ENCODE measurements at places on chromosomes 12 and 14.

DNA sequence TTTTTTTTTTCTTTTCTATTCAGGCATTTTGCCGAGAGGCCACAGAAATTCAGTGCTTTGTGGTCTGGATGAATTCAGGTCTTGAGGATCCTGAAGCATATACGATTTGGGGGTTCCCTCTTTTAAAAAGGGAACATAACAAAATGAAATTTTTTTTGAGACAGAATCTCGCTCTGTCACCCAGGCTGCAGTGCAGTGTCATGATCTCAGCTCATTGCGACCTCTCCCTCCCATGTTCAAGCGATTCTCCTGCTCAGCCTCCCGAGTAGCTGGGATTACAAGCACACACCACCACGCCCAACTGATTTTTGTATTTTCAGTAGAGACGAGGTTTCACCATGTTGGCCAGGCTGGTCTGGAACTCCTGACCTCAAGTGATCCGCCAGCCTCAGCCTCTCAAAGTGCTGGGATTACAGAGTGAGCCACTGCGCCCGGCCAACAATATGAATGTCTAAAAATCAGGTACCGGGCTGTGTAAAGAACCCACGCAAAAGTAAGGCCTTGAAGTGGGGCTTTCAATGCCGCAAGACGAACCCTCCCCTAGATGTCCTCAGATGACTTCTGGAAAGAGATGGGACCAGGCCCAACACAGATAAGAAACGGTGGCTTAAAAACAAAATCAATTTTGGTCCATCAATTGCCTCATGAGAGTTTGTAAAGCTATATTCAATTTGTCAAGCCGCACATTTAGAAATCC is 30.0 kb downstream of the TESC start:
- no peak for DNase-seq

DNA sequence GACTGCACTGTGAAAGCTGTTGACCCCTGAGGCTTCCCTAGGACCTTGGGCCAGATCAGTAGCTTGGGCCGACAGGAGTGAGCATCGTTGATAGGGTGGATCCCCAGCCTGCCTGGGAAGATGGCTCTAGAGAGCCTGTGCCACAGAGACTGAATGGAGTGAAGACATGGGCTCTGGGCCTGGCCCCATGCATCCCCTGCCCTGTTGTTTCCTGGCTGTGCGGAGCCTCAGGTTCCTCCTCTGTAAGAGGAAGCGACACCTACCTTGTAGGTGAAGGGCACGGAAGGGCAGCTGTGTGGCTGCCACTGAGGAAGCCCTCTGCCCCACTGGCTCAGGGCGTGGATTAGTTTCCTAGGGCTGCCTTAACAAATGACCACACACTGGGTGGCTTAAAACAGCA is 23.9 kb downstream of the PLEKHG3 start:
- DNase-seq = no peak

GRCh38 chr14:61517911-61518384 is 177.4 kb upstream of the HIF1A start:
- no peak for DNase-seq

GRCh38 chr12:128286970-128287369 is 20.0 kb downstream of the TMEM132C start:
- DNase-seq = no peak

- DNase-seq = no peak
Measured at GRCh38 chr12:128724468-128725046, 99.2 kb downstream of the SLC15A4 start.

DNA sequence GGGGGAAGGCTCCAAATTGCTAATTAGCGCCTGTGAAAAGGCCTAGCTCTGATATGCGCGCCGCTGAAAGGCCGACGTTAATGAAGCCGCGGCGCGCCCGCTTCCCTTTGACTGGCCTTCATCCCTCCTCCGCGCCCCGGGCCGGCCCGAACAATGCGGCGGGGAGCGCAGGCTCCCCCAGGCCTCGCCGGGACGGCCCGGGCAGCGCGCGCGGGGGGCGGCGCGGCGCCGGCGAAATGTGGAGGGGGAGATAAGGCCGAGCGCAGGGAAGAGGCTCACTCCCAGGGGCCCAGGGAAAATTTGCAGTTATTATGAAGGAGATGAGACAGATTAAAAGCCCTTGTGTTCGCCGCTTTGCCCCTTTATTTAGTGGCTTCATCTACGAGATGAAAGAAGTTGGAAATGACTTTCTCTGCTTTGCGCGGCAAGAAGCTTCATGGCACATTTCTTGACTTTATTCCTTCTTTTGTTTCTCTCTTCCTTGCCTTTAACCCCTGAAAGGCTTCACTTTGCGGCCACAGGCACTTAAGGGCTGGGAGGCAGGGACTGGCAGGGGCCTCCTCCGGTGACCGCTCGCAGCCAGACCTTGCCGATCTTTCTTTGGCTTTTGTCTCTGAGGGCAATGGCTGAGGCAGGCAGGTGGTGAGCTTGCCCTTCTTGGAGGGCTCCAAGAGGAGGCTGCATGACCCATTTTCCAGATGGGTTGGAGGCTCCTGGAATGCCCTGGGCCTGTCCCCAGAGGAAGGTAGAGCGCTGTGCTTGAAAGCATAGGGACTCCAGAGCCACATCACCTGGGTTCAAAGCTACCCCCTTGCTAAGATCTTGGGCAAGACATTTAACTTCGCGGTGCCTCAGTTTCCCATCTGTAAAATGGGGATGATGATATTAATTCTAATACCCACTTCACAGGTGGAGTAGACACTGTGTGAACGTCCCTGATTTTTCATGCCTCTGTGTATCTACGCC is 12.7 kb upstream of the GPATCH2L start:
- no peak for DNase-seq

GRCh38 chr14:103073876-103074728 is 9.9 kb upstream of the LBHD2 start:
- no peak for DNase-seq

DNA sequence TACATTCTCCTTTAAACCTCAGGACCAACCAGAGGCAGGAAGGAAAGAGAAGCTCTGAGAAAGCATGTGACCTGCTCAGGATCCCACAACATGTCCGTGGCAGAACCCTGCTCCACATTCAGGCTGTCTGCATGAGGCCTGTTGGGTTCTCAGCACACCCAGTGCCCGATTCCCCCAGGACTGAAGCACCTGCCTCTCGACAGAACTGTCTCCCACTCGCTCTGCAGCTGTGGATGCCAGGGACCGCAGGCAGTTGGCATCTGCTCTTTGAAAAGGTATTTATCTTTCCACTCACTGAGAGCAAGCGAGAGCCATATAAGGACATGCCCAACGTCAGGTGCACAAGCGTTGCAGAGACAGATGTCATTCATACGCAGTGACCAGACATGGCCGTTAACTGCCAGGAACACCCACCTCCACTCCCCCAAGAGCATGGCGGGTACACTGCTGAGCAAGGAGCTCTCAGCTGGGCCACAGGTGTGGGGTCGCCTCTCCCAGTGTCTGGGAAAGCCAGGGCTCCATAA is 18.9 kb downstream of the PITPNM2 start:
- DNase-seq = no peak

- DNase-seq = peak; percentile 61
Measured at GRCh38 chr12:5648692-5649359, 216.9 kb downstream of the NTF3 start.

DNA sequence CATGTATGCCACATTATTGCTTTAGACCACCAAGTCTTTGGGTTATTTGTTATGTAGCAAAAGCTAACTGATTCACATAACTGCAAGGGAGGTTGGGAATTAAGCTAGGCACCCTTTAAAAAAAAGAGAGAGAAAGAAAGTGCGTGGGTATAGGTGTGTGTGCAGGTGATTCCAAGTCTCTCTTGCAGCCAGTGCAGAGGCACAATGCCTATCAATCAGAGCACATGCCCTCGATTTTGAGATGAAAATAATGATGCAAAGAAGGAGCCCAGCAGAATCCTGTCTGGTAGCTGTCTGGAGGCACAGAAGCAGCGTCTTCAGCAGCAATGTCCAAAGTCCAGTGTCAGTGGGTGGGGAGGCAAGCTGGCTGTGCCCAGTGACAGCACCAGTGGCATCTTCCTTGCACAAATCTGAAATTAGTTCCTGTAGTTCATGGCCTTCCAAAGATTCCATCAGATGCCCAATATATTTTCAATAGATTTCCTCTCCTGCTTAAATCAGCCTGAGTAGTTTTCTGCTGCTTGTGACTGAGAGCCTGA is 62.4 kb upstream of the TBPL2 start:
- DNase-seq = no peak

DNA sequence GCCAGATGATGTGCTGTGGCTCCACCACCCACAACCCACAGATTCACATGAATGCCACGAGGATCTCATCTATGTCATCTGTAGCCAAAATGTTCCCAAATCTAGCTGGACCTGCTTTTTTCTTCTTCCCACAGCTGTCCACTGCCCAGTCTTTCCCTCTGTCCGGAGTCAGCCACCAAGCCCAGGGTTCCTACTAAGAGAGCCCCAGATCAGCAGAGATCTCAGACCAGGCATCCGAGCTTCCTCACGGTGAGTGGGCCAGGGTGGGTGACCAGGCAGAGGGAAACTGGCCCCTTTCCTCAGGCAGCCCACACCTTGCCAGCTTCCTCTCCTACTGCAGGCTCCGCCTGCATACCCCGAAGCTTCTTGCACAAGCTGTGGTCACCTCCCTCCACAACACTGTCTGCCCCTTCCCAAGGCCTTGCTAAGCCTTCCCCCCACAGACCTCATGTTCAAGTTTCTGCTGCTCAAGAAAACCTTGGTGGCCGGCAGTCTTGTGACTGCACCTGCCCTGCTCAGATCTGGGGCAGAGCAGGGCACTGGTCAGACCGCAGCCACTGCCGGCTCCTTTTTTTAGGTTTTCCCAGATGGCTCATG is 81.4 kb downstream of the ACTN1 start:
- no peak for DNase-seq

DNA sequence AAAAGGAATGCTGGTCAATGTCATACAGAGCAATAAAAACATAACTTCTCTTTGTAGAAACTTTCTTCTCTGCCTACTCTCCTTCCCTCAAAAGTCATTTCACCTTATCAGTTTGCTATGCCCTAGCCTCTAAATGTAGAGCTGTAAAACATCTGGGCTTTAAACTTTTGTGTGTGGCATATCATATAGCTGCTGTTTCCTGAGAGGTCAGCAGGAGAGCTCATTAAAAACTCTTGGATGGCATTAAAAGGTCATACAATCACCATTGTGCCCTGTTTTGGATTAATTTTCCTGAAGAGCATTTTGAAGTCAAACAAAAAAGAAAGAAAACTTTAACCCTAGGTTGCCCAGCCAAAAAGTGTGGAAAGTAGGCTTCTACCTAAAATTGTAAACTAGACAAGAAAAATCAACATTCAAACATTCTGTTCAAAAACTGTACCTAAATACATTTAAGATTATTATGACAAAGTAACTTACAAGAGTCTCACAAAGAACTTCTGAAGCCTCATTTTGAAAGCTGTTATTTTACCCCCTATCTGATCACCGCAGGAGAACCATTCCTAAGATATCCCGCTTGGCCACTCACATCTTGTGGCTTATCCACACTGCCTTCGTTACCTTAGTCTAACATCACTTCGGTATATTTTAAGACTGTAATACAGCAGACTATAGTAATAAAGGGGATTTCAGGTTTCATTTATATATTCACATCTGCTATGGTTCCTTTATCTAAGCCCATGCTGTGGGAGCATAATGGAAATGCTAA is 38.1 kb downstream of the TXNDC16 start:
- no peak for DNase-seq

- DNase-seq = peak; percentile 23
Measured at GRCh38 chr12:108310489-108310888, 28.6 kb downstream of the CMKLR1 start.

DNA sequence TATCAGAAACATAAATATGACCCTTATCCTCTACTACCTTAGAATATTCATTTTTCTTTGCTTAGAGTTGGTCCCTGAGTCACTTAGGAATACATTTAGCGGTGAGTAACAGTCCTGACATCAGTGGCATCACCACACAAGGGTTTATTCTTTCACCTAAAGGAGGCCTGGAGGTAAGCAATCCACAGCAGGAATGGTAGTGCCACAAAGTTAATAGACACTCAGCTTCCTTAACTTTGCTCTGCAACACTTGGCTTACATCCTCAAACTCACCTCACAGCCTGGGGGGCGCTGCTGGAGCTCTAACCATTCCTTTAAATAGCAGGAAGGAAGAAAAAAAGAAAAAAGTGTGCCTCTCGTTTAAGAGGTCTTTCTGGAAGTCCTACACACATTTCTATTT is 29.1 kb downstream of the BBOF1 start:
- no peak for DNase-seq

- peak; percentile 61 for DNase-seq
Measured at GRCh38 chr12:10101042-10101579, 2.3 kb upstream of the CLEC1A start.

DNA sequence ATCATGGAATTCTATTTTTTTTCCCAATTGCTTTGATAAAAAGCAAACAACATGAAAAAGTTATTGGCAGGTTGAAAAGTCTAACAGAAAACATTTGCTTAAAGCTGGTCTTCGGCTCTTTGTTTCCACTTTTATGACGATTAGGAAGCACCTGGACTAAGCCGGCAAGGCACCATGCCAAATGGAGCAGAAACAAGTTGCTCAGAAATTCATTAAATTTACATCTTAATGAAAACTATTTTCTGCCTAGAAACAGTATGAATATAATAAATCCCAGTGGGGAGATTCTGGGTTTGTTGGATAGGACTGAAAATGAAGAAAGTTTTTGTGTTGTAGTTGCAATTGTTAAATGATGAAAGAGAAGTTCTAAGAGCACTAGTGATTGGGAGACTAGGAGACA is 51.4 kb upstream of the OR9K2 start:
- DNase-seq = no peak

- no peak for DNase-seq
Measured at GRCh38 chr12:32843528-32844095, 53.0 kb downstream of the PKP2 start.

GRCh38 chr12:11581179-11581755 is 68.2 kb upstream of the ETV6 start:
- DNase-seq = peak; percentile 73

DNA sequence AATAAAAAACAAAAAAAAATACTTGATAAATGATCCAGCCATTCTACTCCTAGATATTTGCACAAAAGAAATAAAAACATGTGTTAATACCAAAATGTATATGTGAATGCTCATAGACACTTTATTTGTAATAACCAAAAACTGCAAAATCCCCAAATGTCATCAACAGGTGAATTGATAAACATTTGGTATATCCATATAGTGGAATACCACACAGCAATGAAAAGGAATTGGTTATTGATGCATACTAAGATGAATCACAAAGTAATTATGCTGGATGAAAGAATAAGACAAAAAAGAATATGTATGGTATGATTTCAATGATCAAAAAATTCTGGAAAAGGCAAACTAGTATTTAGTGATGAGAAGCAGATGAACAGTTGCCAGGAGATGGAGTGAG is 124.7 kb upstream of the VASH1 start:
- no peak for DNase-seq

GRCh38 chr14:94110552-94111181 is at the start of gene IFI27:
TSS of gene IFI27 (plus strand) at chr14:94110736.
- peak; percentile 37 for DNase-seq

GRCh38 chr12:8499616-8500015 is 13.7 kb upstream of the CLEC4D start:
- DNase-seq = no peak

- DNase-seq = no peak
Measured at GRCh38 chr14:26265170-26265685, 332.6 kb downstream of the NOVA1 start.

GRCh38 chr12:25197608-25198007 is 2.6 kb downstream of the ETFRF1 start:
- DNase-seq = no peak
